NCI-H2081 (cell line): ENCODE measurements at places on chromosomes 4 and X.
A peak's percentile ranks its signal among the peaks of the same experiment; 100 is the strongest.

DNA sequence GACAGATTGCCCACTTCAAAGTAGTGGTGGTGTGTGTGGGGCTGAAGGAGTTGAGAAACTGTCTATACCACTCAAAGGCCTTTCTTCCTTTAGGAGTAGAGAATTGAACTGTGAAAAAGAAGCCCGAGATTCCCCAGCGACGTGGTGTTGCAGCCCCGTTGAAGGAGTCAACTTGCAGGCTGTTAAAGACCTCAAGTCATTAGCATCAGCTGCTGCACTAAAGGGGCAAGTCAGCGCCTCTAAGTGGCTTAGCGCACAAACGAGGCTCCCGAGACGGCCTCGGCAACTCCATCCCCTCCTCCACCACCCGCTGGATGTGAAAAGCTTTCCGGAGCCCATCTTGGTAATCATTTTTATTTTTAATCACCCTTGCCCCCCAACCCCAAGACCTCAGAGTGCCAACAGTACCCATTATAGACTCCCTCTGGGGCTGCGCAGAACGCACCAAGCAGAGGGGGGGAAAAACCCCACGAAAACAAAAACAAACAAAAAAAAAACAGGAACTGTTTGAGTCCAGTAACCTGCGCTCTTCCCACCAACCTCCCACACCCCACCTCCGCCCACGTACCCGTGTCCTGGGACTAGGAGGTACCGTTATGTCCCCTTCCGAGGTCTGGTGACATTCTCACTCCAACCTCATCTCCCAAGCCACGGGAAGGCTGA is 913 bp upstream of the PRDM8 start:
- DNase-seq = no peak

DNA sequence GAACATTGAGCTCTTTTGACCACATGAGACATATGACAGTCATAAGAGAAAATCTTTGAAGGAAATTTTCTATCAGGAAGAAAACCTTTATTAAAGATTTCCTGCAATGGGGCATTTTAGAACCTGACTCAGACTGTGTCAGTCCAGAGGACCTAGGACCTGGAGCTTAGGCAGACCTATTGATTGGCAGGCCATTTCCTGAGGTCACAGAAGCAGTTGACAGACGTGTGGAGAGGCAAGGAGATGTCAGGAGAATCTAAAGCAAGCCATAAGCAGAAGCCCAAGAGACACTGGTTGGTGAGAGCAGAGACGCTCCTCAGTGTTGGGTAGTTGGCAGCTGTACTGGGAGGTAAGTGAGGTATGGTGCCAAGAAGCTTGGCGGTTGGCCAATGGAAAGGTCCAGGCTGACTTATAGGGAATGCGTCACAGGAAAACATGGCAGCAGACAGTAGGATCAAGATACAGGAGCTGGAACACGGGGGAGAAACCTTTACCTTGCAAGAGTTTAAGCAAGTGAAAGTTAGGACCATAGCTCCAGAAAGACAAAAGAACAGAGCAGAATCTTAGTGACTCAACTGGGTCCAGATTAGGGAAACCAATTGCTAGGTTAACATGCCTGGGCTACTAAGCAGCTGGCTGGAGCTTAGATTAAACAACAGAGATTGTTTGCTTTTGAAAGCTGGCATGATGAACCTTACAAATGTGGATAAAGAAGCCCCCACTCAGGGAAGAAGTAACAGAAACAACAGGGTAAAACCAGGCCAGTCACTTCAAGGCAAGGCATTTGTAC is 18.6 kb downstream of the PALLD start:
- peak; percentile 66 for DNase-seq

DNA sequence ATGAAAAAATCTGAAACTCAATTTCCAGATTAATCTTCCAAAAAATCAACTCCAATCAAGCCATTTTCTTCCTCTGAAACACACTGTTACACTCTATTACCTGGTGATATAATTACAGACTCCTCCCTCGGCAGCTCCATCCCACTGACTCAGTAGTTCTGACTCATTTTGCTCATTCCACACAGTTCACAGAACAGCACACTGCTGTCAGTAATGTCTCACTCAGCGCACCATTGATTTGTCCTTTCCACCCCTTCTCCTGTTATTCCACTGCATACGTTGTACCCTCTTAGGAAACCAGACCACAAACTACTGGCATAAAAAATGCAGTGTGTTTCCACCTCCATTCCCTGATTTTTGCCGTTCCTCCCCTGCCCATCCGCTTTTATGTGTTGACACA is 212.7 kb downstream of the SLIT2 start:
- no peak for DNase-seq

DNA sequence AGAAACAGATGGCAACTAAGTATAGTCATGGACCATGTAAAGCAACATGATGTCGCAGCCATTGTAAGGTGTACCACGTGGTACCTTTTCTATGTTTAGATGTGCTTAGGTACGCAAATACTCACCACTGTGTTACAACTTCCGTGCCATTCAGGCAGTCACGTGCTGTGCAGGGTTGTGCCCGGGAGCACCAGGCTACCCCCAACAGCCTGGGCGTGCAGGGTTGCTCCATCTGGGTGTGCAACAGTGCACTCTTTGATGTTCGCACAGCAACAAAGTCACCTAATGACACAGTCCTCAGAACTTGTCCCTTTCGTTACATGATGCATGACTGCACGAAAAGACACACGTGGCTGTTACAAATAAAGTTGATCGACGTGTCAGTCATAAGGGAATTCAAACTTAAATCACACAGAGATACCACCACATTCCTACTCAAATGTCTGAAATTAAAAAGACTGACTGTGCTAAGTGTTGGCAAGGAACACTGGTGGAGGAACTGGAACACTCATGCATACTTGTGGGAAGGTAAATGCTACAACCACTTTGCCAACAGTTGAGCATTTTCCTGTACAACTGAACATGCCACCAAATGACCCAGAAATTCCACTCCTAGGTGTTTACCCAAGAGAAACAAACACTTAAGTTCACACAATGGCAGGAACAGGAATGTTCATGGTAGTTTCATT is 24.3 kb downstream of the CPLX1 start:
- no peak for DNase-seq

DNA sequence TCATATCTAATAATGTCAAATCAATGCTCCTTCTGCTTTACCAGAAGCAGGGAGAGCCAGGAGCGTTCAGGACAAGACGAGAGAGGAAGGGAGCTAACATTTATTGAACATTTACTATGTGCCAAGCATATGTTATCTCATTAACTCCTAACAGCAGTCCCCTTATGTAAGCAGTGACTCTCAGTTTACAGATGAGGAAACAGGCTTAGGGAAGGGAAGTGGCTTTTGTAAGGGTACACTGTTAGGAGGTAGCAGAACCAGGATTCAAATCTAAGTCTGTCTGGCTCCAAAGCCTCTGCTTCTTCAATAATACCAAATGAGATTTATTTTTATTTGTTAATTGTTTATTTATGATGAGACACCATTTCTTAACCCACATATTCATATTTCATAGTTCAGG is 2.6 kb upstream of the STARD8 start:
- DNase-seq = no peak

- DNase-seq = no peak
Observed at GRCh38 chr4:56843421-56843899, 22.0 kb upstream of the SPINK2 start.

GRCh38 chr4:178577933-178578332 is 1135.7 kb upstream of the AGA start:
- no peak for DNase-seq

GRCh38 chr4:7717946-7718490 is 221.6 kb downstream of the AFAP1 start:
- no peak for DNase-seq

DNA sequence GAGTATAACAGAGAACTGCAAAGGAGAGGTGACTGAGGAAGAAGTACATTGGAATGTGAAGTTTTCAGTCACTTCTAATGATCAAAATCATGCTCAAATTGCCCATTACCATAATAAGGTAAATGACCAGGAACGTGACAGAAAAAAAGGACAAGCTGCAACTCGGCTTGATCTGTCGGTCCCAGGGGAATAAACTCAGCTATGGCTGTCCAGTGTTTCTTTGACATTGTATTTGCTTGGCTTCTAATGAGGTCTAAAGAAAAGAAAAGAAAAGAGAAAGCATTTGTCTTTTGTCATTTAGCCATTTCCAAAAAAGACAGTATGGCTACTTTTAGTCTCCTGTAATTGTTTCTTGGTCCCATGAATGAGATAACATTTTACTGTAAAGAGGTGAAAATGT is 25.2 kb downstream of the PHOX2B start:
- no peak for DNase-seq

GRCh38 chrX:41308884-41309647 is 24.9 kb upstream of the DDX3X start:
- DNase-seq = no peak

GRCh38 chr4:144531841-144532240 is 114.1 kb upstream of the HHIP start:
- DNase-seq = no peak

DNA sequence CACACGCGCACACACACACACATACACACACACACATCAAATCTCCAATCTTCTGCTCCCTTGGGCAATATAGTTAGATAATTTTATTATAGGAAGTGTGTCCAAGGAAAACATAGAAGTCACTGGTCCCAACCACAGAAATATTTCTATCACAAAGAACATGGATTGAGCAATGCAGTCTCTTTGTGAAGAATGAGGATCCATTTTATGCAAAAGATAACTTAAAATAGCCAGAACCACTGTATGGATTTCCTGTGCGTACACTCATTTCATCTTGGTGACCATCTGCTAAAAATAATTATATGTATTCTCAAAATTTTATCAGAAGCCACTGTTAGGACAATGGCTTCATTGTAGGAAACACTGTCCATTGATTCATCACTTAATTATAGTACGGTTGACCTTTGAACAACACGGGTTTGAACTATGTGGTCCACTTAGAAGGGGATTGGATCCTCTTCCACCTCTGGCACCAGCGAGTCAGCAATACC is 169.6 kb upstream of the MXRA5 start:
- DNase-seq = no peak

- no peak for DNase-seq
Observed at GRCh38 chr4:122663291-122663690, 42.4 kb upstream of the IL21 start.

DNA sequence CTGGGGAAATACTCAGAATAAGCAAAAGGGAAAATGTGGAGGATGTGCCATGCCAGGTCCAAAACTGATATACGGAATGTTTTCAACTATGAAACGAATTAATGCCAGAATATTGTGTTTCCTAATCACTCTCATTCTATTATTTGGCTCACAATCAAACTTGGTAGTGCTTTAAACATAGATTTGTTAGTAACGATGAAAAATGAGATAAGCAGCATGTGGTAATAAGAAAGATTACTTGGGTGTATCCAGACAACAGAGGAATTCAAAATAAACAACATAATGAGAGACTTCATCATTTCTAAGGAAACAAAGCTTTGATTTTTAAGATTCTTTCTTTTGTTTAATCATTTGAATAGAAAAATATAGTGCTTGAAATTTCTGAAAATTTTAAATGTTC is 237.3 kb downstream of the TACR3 start:
- DNase-seq = no peak

GRCh38 chr4:16269240-16269639 is 43.0 kb upstream of the TAPT1 start:
- DNase-seq = no peak

DNA sequence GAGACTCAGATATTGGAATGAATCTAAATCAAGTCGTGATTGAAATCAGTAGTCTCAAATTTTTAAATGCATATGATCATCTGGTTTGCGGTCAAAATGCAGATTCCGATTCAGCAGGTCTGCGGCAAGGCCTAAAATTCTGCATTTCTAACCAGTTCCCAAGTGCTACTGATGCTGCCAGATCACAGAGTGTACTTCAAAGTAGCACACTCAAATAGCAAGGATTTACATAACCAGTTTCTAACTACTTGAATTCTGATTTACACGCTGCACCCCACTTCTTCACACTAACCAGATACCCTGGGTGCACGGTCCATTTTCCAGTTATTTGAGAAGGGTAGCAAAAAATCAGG is 752 bp downstream of the MBTPS2 start:
- no peak for DNase-seq

- no peak for DNase-seq
Observed at GRCh38 chrX:146054311-146054710, 236.7 kb downstream of the SLITRK2 start.

DNA sequence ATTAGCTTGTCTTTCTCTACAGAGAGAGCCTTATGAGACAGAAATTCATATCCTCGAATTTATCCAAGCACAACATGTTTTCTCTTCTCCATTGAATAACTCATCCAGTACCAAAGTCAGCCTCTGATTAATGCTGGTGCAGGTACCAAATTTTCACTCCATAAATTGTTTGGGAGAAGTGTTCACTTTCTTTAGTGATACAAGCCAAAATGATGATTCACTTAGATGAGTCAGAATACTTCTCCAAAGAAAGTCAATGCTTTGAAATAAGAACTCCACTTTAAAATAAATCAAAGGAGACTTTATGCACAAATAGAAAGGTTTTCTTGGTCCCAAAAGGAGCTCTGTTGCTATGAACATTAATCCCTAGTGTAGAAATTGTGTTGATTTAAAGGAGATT is 60.2 kb downstream of the MAOB start:
- DNase-seq = no peak

DNA sequence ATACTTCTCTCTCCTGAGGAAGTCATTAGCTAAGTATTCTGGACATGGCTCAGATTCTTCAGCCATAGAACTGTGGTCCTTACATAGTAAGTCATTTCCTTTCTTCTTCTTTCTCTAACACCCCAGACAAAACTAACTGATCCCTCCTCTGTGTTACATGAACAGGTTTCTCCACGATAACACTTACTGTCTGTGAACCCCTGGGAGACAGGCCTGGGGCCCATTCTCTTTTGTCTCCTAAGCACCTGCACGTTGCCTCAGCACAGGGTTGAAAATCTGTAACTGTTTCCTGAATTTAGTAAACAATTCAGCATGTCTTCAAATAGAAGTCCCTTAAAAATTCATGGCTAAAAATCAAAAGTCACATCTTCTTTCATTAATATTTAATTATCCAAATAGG is 24.7 kb downstream of the APBB2 start:
- no peak for DNase-seq

DNA sequence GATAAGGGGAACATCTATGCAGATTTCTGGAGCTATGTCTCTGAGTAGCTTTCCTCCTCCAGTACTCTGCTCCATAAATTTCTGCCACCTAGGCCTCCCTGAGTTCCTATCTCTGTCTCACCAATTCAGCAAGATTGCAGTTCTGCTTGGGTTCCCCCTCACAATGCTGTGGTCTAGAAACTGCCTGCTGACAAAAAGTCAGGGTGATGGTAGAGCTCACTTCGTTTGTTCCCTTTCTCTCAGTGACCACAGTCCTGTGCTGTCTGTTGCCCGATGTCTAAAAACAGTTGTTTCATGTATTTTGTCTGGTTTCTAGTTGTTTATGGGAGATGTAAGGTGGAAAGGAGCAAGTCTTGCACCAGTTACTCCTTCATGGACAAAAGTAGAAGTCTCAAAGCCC is 41.1 kb downstream of the AMMECR1 start:
- DNase-seq = no peak

GRCh38 chr4:10582059-10582686 is 102.4 kb downstream of the CLNK start:
- peak; percentile 52 for DNase-seq

DNA sequence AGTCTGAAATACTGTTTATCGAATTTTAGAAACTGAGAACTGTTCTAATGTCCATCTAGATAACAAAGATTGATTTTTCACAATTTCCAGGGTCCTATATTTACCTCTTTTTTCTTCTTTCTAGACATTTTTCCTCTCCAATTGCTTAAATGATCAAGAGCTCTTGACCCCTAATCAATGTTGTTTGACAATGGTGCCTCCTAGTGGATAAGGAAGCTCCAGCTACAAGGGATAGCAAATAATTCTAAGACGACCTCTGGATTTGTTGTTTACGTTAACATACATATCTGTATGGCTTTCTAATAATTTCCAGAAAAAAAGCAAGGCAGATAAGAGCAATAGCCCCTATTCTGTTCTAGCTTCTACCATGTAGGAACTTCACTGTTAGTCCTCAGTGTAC is 35.8 kb downstream of the GPR82 start:
- no peak for DNase-seq
